ENCODE measurements at places on chromosomes 7 and 10.
A peak's percentile ranks its signal among the peaks of the same experiment; 100 is the strongest.

- DNase-seq, result no peak
Observed at GRCh38 chr7:139132887-139133286, 23.4 kb upstream of the ZC3HAV1 start.

DNA sequence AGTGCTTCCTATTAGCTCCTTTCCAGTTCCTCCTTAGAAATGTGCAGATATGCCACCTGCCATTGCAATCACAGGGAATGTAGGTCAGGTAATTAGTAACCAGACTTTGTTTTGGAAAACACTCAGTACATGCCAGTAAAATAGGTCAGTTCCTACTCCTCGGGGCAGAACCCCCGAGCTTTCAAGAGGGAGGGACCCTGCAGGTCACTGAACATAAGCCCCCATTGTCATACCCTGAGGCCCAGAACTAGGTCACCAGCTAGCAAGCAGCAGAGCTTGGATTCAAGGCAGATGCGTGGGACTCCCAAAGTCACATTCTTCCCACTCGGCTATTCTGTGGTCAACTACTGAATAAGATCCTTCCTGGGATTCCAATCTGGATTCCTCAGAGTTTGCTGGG, 104.8 kb downstream of the PPP1R3C start:
- peak; percentile 51 for DNase-seq

DNA sequence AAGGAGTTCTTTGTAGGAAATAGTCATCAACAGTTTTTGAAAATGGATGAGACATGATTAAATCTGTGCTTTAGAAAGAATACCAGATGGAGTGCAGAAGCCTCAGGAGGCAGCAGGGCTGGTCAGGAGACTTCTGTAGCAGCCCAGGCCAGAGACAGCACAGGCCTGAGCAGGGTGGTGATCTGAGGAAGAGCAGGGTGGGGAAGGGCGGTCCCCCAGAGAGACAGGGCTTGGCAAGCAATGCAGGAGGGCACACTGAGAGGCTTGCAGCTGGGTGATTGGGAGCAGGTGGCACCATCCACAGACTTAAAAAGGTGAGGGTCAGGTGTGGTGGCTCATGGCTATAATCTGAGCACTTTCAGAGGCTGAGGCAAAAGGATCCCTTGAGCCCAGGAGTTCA, 4.3 kb upstream of the SMKR1 start:
- no peak for DNase-seq

DNA sequence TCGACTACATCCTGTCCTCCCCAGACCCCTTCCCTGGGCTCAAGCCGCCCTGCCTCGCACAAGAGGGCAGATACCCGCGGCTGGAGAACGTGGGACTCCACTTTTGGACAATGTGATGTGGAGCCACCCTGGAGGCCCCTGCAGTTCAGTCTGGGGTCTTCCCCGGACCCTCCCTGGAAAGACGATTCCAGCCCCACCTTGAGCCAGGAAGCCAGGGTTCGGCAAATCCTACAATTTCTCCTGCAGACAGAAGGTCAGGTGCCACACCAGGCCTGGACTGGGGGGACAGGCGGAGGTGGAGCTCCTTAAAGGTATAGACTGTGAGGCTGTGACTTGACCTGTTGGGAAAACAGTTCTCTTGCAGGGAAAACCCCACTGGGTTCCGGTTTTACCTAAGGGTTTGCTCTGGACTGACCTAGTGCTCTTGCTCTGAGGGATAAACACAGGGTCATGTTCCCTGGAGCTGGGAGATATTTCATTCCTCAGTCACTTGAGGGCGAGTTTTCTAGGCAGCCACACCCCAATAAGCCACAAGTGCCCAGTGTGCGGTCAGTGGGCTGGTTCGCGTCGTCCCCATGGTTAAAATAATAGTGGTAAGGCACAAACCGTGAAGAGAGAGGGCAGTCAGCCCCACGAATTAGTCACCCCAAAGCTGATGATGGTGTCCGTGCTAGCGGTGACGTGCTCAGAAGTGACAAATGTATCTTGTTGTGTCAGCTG, 1.6 kb downstream of the FOXL3 start:
- DNase-seq, result no peak

- DNase-seq, result no peak
Observed at GRCh38 chr7:111049971-111050680, 40.8 kb upstream of the LRRN3 start.

- no peak for DNase-seq
Observed at GRCh38 chr7:69105092-69105491, 493.2 kb upstream of the AUTS2 start.

DNA sequence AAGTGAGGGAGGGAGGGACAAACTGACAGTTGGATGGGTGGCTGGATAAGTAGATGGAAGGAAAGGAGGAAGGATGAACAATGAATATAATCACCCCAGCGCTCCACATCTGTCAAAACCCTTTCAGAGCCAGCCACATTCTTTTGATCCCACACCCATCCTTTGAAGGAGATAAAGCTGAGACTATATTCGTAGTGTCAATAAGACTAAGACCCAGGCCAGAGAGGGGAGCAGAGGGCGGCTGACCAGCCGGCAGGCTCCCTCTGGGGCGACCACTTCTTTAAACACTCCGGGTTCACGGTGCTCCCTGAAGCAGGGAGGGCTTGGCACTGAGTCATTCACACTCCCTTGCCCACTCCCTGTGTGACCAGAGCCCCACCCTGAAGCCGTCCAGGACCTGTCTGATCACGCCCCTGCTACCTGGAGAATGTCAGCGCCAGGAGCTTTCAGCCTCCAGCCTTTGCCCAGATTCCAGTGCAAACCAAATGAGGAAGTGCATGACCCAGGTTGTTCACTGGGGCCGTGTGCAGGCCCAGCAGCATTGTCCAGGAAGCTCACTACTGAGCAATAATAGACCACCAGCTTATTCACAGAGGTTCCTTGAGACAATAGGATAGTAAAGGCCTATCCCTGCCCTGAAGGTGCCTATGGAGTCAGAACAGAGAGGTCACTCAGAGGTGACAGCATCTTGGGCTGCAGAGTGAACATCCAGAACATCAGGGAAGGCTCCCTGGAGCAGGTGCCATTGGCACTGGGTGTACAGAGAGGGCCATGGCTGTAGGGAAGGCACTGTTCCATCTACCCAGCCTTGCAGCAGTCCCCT, 34.4 kb downstream of the UNC5B start:
- no peak for DNase-seq

DNA sequence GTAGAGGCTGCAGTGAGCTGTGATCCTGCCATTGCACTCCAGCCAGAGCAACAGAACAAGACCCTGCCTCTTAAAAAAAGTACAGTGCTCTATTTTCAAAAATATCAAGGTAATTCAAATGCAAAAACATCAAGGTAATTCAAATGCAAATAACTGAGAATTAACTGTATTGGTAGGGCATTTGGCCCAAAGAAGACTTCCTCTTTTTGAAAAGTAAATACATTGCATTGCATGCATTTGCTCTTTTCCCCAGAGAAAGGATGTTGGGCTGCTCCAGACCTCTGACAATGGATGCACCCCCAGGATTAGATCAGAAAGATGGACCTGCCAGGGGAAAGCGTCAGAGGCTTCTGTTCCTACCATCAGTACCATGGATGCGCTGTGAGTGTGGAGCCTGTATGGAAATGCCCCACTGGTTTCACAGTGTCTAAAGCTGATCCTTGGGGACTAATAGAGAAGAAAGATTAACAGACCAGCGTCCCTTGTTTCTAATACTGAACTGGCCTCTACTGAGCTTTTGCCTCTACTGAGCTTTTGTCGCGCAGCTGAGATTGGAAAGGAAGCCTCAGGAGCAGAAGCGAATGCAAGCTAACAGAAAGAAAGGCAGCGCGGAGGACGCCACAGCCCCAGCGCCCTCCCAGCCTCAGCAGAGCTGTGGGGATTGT, 93.5 kb upstream of the LYZL2 start:
- no peak for DNase-seq

- DNase-seq, result no peak
Observed at GRCh38 chr7:96179341-96179740, 142.6 kb downstream of the SLC25A13 start.

DNA sequence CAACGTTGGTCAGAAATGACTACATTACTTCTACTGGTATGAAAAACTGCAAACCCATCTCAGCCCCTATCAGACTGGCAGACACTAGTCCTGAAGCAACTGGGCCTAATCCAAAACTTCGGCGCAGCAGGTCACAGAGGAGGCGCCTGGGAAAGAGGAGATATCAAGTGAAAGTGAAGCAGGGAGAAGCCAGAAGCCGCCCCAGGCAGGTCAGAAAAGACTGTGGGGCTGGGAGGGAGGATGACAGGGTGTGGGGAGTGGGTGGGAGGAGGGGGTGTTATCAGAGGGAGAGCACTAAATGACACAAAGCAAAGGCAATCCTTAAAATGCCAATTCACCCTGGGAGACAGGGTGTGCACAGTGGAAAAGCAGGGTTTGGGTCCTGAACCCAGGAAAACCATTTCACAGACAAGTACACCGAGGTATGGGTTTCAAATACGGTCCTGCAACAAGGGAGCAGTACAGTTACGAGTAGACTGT, 731 bp downstream of the CHCHD3 start:
- peak; percentile 30 for DNase-seq

DNA sequence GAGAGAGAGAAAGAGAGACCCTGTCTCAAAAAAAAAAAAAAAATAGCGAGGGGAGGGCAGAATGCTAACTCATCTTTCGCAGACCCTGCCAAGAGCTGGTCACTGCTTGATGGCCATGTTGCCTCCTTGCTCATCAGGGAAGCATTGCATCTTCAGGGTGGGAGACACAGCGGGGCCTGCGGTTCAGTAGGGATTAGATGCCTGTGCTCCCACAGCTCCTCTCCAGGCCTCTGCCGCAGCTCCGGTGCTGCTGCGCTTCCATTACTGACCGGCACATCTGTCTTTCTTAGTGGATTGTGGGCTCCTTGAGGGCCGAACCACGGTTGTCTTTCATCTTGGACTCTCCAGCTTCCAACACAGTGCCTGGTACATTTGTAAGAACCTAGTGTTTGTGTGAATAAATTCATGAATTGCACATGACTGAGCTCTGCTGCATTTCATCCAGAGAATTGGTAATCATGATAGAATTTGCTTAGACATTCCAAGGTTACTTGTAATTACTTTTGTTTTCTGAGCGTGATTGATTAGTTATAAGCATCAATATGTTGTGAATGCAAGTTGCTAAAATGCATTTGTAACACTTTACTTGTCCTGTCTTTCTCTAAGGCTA, 16.8 kb downstream of the HK1 start:
- DNase-seq, result no peak

DNA sequence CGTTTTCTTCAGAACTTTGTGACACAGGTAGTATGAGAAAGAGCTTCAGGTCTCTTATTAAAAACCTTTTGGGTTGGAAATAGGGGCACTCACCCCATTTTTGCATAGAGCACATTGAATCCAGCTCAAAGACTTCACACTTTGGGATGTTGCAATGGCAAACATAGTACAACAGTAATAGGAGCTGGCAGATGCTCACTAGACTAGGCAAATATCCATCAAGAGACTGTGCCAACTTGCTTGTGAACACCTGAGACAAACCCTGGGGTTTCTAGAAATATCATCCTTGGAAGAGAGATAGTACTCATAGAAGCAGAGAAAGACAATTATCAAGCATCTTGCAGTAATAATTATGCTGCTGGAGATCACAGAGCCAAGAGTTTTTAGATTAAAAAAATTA, 280.0 kb downstream of the CACNA2D1 start:
- DNase-seq, result no peak

GRCh38 chr7:1233333-1234048, 819 bp downstream of the UNCX start:
- DNase-seq, result no peak

GRCh38 chr10:128687927-128688549, 561.8 kb upstream of the MKI67 start:
- no peak for DNase-seq

DNA sequence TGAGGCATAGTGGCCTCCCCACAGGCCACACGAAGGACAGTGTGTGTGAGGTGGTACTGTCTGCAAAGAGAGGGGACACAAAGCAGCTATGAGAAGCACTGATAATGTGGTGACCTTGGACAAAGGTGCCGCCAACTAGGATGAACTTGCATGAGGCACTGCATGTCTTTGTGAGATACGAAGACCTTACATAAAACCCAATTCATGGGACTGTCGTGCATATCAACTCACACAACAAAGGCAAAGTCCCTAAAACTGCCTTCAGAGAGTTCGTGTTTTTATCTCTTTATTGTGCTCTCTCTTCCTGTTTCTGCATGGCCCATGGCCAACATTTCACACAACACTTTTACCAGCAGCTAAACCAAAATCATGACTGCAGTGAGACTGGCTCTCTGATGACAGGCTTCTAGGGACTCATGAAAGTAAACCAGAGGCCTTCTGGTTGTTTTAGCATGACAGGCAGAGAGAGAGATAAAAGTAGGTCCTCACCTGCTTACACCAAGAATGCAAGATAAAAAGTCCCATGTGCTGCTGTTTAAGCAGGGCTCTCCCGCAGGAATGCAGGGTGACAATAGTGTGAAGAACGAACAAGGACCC, 347.8 kb downstream of the ELMO1 start:
- DNase-seq, result no peak

- no peak for DNase-seq
Observed at GRCh38 chr10:126595160-126595559, 75.3 kb downstream of the C10orf90 start.

GRCh38 chr7:46544396-46545008, 623.4 kb upstream of the IGFBP3 start:
- no peak for DNase-seq

GRCh38 chr10:34696423-34696822, 118.7 kb downstream of the PARD3 start:
- no peak for DNase-seq

- DNase-seq, result no peak
Observed at GRCh38 chr10:47288236-47288635, 11.8 kb upstream of the GDF10 start.

GRCh38 chr10:15278786-15279185, 92.3 kb downstream of the FAM171A1 start:
- no peak for DNase-seq

- DNase-seq, result no peak
Observed at GRCh38 chr10:133109711-133110110, 22.0 kb downstream of the ADGRA1 start.

DNA sequence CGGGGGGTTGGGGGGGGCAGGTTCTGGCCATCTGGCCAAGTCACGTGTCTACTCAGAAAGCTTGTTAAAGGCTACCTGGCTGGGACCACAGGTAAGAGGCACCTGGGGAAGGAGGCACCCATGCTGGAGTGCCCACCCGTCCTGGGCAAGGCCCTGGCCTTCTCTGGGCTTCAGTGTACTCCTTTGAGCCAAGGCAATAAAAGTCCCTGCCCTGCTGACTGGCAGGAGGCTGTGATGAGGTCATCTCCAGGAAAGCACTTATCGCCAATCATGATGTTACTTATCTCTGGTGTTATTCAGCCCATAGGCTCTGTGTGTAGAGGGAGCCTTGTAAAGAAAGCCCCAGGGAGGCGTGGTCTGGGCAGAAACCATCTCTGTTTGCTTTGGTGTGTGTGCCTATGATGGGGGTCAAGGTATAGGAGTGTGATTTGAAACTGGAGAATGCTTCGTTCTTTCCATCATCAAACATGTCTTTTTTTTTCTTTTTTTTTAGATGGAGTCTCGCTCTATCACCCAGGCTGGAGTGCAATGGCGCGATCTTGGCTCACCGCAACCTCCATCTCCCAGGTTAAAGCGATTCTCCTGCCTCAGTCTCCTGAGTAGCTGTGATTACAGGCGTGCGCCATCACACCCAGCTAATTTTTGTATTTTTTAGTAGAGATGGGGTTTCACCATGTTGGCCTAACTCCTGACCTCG, 2.5 kb upstream of the CLDN4 start:
- no peak for DNase-seq

GRCh38 chr7:541661-542060, 22.0 kb upstream of the PDGFA start:
- no peak for DNase-seq
